Gastroesophageal sphincter (tissue), 4 donors: ENCODE measurements at places on chromosomes 11 and 22.
A peak's percentile ranks its signal among the peaks of the same experiment; 100 is the strongest.

DNA sequence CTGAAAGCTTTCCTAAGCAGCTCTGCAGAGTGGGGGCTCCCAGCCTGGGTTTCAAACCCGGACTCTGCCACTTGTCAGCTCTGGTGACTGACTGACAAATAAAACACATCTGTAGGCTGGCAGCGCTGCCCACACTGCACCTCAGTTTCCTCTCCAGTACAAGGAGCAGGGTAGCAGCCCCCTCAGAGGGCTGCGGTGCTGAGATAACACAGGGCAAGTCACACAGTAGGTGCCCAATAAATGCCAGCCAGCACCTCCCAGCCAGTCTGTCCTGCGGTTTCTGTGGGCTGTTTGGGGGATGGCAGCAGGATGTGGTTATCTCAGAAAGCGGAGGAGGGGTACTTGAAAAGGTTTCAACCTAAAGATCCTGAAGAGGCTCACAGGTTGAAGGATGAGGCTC, 1.5 kb downstream of the SYT12 start:
- H3K4me3 ChIP-seq, result no peak overlapping the region
- H3K36me3 ChIP-seq, result no peaks in the 10 kb centered on the region
- no peak for ATAC-seq
- H3K27ac ChIP-seq, result no peak overlapping the region

DNA sequence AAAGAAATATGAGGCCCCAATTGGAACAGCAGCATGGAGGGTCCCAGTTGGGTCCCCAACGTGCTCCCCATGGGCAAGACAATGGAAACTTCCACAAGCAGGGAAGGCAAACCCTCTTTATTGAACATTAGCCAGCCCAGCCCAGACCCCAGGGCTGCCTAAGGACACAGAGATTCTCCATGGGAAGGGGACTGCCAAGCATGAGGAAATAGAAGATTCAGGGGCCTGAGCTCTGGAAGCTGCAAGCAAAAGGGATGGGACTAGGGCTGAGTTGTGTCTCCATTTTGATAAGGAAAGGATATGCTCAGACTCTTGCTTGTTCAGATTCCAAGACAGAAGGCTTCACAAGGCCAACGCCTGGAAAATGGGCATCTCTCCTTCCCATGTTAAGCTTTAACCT, 23.3 kb downstream of the TMEM218 start:
- ATAC-seq, result no peak
- peaks cover 22% of the 10 kb centered on the region for H3K27me3 ChIP-seq
- H3K4me1 ChIP-seq, result no peaks in the 10 kb centered on the region
- H3K4me3 ChIP-seq, result no peak overlapping the region
- H3K27ac ChIP-seq, result no peak overlapping the region
- no peaks in the 10 kb centered on the region for H3K36me3 ChIP-seq

GRCh38 chr11:85815186-85815931, 4.4 kb upstream of the SYTL2 start:
- H3K4me1 ChIP-seq, result peaks cover 2% of the 10 kb centered on the region
- H3K27me3 ChIP-seq, result no peaks in the 10 kb centered on the region
- no peak overlapping the region for H3K4me3 ChIP-seq
- H3K27ac ChIP-seq, result no peak overlapping the region
- H3K36me3 ChIP-seq, result no peaks in the 10 kb centered on the region

- peak overlapping the region; percentile 36 for H3K4me3 ChIP-seq
- peaks cover 63% of the 10 kb centered on the region for H3K4me1 ChIP-seq
- ATAC-seq, result peak; percentile 91
- peak overlapping the region; percentile 92 for H3K27ac ChIP-seq
- H3K27me3 ChIP-seq, result no peaks in the 10 kb centered on the region
- H3K36me3 ChIP-seq, result no peaks in the 10 kb centered on the region
Measured at GRCh38 chr11:65652511-65653228, 10.0 kb downstream of the RELA start.

DNA sequence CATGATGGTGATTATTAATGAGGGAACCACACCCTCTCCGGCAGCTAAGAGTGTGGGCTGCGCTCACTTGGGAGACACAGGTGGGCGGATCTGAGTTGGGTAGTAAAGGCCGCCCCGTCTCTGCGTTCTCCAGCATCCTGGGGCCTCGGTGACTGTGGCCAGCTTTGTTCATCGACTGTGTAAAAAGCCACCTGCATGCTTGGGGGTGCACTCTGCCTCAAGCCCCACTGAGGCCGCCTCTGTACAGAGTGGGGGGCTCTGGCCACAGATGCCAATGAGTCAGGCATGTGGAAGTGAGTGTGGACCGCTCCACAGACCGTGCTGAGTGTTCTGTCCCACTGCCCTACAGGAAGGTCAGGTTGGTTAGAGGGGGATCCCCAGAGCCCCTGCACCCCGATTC, 192.7 kb downstream of the SHANK2 start:
- H3K36me3 ChIP-seq, result no peaks in the 10 kb centered on the region
- peaks cover 16% of the 10 kb centered on the region for H3K27me3 ChIP-seq
- H3K27ac ChIP-seq, result no peak overlapping the region
- no peak for ATAC-seq

- no peak overlapping the region for H3K4me3 ChIP-seq
- H3K27ac ChIP-seq, result no peak overlapping the region
- peaks cover 4% of the 10 kb centered on the region for H3K4me1 ChIP-seq
- no peak for ATAC-seq
- H3K36me3 ChIP-seq, result no peaks in the 10 kb centered on the region
Measured at GRCh38 chr11:104090767-104091166, 54.3 kb downstream of the DDI1 start.

GRCh38 chr11:78223320-78223954, 34.7 kb downstream of the USP35 start:
- no peaks in the 10 kb centered on the region for H3K4me1 ChIP-seq
- no peaks in the 10 kb centered on the region for H3K27me3 ChIP-seq
- H3K36me3 ChIP-seq, result no peaks in the 10 kb centered on the region
- H3K27ac ChIP-seq, result no peak overlapping the region
- no peak for ATAC-seq

- H3K27ac ChIP-seq, result no peak overlapping the region
- H3K27me3 ChIP-seq, result no peaks in the 10 kb centered on the region
- no peak overlapping the region for H3K4me3 ChIP-seq
- no peaks in the 10 kb centered on the region for H3K4me1 ChIP-seq
- ATAC-seq, result no peak
Measured at GRCh38 chr11:61994981-61995380, 27.5 kb upstream of the FTH1 start.

DNA sequence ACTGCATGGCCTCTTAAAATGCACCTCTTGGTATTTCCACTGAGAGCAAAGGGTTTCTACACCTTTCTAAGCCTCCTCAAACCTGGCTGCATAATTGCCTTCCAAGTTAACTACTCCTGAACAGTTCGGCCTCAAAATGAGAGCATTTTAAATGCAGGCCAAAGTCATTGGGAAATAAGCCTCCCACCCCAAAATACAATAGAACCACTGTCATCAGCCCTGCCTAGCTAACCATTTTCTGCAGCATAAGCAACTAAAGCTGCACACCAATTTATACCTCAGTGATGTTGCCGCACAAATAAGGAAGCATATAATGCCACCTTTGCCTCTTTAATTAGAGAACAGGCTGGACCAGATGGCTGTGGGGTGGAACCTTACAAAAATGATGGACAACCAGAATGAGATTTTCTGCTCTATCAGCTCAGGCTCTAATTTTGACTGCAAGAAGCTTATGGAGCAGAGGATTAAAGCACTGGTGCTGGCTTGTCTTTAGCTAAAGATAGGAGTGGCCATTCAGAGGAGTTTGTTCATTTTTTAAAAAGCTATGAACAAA, 4.3 kb downstream of the TOB2 start:
- peaks cover 61% of the 10 kb centered on the region for H3K36me3 ChIP-seq
- no peaks in the 10 kb centered on the region for H3K27me3 ChIP-seq
- H3K27ac ChIP-seq, result no peak overlapping the region
- H3K4me1 ChIP-seq, result peaks cover 66% of the 10 kb centered on the region
- H3K4me3 ChIP-seq, result no peak overlapping the region

DNA sequence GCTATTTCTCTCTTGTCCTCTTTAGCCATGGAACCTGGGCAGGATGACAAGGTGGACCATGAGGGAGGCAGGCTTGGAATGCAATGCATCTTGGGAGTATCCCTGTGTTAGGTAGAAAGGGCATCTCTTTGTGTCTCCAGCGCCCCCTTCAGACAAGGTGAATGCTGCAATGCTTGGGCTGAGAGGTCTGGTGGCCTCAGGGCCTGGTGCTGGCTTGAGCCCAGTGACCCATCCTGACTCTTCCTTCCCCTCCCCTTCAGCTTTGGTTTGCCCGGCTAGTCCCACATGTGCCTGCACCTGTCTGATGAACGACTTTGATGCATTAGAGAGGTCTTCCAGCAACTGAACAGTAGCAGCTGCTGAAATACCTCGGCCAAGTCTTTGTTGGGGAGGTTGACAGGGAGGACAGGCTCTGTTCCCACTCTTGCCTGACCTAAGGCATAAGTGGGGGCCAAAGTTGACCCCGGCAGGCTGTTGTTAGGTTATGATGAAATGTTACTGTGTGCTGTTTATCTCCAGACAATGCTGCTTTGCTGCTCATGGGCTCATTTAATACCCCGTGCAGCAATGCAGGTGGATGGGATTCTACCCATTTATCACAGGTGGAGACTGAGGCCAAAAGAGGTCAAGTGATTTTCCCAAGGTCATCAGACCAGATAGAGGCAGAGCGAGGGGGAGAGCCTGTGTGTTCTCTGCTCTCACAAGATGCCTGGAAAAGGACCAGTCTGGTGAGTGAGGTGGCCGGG, 22.5 kb downstream of the MYO18B start:
- ATAC-seq, result no peak
- no peak overlapping the region for H3K4me3 ChIP-seq
- H3K36me3 ChIP-seq, result no peaks in the 10 kb centered on the region
- no peaks in the 10 kb centered on the region for H3K4me1 ChIP-seq
- no peak overlapping the region for H3K27ac ChIP-seq

- peaks cover 5% of the 10 kb centered on the region for H3K4me1 ChIP-seq
- H3K4me3 ChIP-seq, result no peak overlapping the region
- peaks cover 3% of the 10 kb centered on the region for H3K27me3 ChIP-seq
- no peak overlapping the region for H3K27ac ChIP-seq
- no peak for ATAC-seq
Measured at GRCh38 chr11:75145196-75145971, 5.5 kb upstream of the SLCO2B1 start.

DNA sequence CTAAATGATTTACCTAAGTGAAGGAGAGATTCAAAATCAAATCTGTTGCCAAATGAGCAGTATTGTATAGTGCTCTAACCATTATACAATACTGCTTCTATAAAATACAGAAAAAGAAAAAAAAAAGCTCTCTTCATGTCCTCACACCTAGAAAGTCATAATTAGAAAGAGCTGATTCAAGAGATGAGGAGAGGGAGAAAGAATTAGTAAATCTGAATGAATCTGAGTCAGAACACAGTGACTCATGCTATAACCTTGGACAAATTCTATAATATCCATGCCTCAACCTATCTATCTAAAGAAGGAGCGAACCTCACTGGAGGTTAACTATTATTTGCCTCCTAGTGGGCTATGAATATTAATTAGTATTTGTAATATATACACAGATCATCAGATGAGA, 29.4 kb downstream of the AMBRA1 start:
- ATAC-seq, result no peak
- H3K36me3 ChIP-seq, result no peaks in the 10 kb centered on the region
- H3K27me3 ChIP-seq, result no peaks in the 10 kb centered on the region
- H3K27ac ChIP-seq, result no peak overlapping the region

GRCh38 chr11:126591966-126592489, 236.5 kb downstream of the ST3GAL4 start:
- no peak for ATAC-seq
- H3K36me3 ChIP-seq, result no peaks in the 10 kb centered on the region
- H3K27me3 ChIP-seq, result peaks cover 50% of the 10 kb centered on the region
- H3K4me3 ChIP-seq, result no peak overlapping the region
- no peak overlapping the region for H3K27ac ChIP-seq

GRCh38 chr22:41564563-41564962, 3.8 kb downstream of the CSDC2 start:
- H3K27me3 ChIP-seq, result no peaks in the 10 kb centered on the region
- no peaks in the 10 kb centered on the region for H3K36me3 ChIP-seq
- no peaks in the 10 kb centered on the region for H3K4me1 ChIP-seq
- peak overlapping the region; percentile 46 for H3K27ac ChIP-seq
- ATAC-seq, result no peak

DNA sequence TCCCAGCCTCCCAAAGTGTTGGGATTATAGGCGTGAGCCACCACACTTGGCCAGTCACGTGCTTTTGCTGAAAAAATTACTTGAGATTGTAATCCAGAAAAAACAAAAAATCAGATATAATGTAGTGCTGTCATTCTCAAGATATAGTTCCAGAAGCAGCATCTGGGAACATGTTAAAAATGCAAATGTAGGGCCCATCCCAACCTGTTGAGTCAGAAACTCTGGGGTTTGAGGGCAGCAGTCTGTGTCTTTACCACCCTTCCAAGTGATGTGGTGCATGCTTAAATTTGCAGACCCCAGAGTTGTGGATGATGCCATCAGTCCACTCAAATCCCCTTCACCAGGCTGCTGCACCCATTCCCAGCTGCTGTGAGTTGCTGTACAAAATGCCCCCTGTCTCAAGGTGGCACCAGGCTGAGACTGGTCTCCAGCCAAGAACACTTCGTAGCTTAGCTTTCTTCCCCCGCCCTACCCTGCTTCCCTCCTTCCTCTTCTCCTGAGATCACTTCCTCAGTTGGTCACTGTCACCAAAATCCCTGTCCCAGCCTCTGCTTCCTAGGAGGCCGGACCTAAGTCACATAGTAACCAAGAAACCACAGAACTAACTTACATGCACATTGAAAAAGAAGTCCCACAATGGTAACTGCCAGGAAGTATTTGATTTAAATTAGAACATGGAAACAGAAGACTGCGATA, 18.2 kb upstream of the ARRB1 start:
- no peaks in the 10 kb centered on the region for H3K27me3 ChIP-seq
- H3K4me3 ChIP-seq, result no peak overlapping the region
- no peaks in the 10 kb centered on the region for H3K36me3 ChIP-seq
- H3K4me1 ChIP-seq, result no peaks in the 10 kb centered on the region
- H3K27ac ChIP-seq, result no peak overlapping the region

DNA sequence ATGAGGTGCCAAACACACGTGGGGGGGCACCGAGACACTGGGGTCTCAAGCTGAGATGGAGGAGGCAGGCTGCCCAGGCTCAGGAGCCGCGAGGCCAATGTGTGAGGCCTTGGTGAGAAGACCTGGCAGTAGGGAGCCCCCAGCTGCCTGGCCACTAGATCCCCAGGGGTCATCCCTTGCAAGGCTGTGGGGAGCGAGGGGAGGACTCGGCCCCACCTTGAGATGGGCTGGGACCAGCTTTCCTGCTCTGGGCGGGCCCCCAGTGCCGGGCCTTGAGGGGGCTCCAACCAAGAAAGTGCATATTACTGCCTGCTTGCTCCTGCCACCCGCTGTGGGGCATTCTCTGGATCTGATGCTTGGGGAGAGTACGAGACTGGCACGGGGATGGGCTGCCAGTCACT, 107.0 kb downstream of the CTTN start:
- H3K27me3 ChIP-seq, result no peaks in the 10 kb centered on the region
- H3K27ac ChIP-seq, result no peak overlapping the region
- H3K4me1 ChIP-seq, result no peaks in the 10 kb centered on the region
- no peaks in the 10 kb centered on the region for H3K36me3 ChIP-seq
- H3K4me3 ChIP-seq, result no peak overlapping the region

GRCh38 chr11:69293087-69293486, 868 bp upstream of the MYEOV start:
- no peak overlapping the region for H3K4me3 ChIP-seq
- no peaks in the 10 kb centered on the region for H3K4me1 ChIP-seq
- no peaks in the 10 kb centered on the region for H3K36me3 ChIP-seq

GRCh38 chr11:19092850-19093249, 24.1 kb upstream of the ZDHHC13 start:
- no peak overlapping the region for H3K4me3 ChIP-seq
- H3K36me3 ChIP-seq, result no peaks in the 10 kb centered on the region
- H3K27ac ChIP-seq, result no peak overlapping the region
- ATAC-seq, result no peak
- H3K4me1 ChIP-seq, result no peaks in the 10 kb centered on the region

- H3K4me1 ChIP-seq, result no peaks in the 10 kb centered on the region
- H3K27ac ChIP-seq, result peak overlapping the region; percentile 33
- H3K27me3 ChIP-seq, result no peaks in the 10 kb centered on the region
- ATAC-seq, result no peak
- H3K4me3 ChIP-seq, result no peak overlapping the region
- no peaks in the 10 kb centered on the region for H3K36me3 ChIP-seq
Measured at GRCh38 chr11:12057299-12057980, 49.0 kb upstream of the DKK3 start.
